ENCODE measurements at places on chromosomes 16 and 17. TPM values are rescaled to one million over a fixed set of nuclear protein-coding genes. Genes with fewer than 3 reads are reported as not detected.

Gene SECTM1
- total RNA-seq, result 22.3 TPM

Gene CFAP97D1
- total RNA-seq, result not detected

Gene RNF112
- 3.1 TPM for total RNA-seq

Gene CD300LB
- total RNA-seq, result not detected

Gene FLII
- 247 TPM for total RNA-seq

Gene KRT31
- not detected for total RNA-seq

Gene HEATR9
- not detected for total RNA-seq

Gene SULT1A4
- total RNA-seq, result 2.1 TPM

Gene NECAB2
- not detected for total RNA-seq

DNA sequence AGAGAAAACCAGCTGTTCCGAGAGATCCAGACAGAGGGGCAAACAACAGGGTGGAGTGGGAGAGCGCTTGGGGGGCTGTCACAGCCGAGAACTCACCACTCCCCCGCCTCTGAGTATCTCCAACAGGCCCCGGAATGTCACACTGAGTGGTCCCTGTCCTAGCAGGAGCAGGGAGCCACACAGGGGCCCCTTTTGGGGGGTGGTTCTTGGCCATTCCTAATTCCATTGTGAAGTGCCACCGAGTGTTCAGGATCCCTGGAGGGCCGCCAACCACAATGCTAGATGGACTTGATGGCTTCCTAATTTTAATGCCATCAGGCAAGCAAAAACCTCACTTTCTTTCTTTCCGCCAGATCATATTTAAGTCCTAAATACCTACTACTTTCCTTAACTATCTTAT, 16.8 kb downstream of the ABCA3 start:
- no peaks in the 10 kb centered on the region for H3K27me3 ChIP-seq
- no peak for ATAC-seq
- no peaks in the 10 kb centered on the region for H3K4me1 ChIP-seq
- no peak overlapping the region for H3K4me3 ChIP-seq
- no peaks in the 10 kb centered on the region for H3K36me3 ChIP-seq

GRCh38 chr16:87474017-87474416, 18.8 kb downstream of the ZCCHC14 start:
- H3K4me1 ChIP-seq, result peaks cover 25% of the 10 kb centered on the region
- H3K4me3 ChIP-seq, result no peak overlapping the region
- ATAC-seq, result no peak
- peak overlapping the region; percentile 50 for H3K27ac ChIP-seq
- peaks cover 19% of the 10 kb centered on the region for H3K36me3 ChIP-seq

- H3K4me3 ChIP-seq, result peak overlapping the region; percentile 77
- H3K27me3 ChIP-seq, result no peaks in the 10 kb centered on the region
- H3K4me1 ChIP-seq, result peaks cover 62% of the 10 kb centered on the region
- no peak for ATAC-seq
- peak overlapping the region; percentile 91 for H3K27ac ChIP-seq
Measured at GRCh38 chr16:89407282-89407924, 83.0 kb downstream of the ANKRD11 start.

DNA sequence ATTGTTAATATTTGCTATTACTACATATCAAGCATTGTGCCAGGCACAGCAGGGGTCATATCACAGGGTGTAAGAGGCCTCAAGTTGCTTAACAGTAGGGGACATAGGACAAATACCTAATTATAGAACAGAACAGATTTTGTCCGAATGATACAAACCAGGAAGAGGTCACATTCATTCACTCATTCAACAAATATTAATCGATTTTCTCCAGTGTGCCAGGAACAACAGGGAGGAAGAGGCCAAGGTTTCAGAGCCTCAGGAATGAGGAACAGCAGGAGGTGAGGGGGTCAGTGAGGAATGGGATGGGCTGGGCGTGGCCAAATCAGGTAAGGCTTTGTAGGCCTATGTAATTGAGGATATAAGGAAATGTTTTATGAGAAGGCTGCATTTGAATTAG, 11.2 kb upstream of the CHST4 start:
- no peaks in the 10 kb centered on the region for H3K36me3 ChIP-seq
- no peak for ATAC-seq
- no peak overlapping the region for H3K4me3 ChIP-seq
- H3K27ac ChIP-seq, result no peak overlapping the region
- peaks cover 4% of the 10 kb centered on the region for H3K27me3 ChIP-seq

GRCh38 chr16:73161977-73162376, 114.0 kb upstream of the ZFHX3 start:
- no peak overlapping the region for H3K27ac ChIP-seq
- no peaks in the 10 kb centered on the region for H3K36me3 ChIP-seq

DNA sequence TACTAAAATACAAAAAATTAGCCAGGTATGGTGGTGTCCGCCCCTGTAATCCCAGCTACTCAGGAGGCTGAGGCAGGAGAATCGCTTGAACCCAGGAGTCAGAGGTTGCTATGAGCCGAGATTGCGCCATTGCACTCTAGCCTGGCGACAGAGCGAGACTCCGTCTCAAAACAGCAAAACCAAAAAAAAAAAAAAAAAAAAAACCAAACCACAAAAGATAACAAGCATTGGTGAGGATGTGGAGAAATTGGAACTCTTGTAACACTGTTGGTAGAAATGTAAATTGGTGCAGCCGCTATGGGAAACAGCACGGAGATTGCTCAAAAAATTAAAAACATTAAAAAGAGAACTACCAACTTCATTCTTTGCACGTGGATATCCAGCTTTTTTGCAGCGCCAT, 119.4 kb downstream of the OR1D5 start:
- H3K27me3 ChIP-seq, result no peaks in the 10 kb centered on the region
- H3K4me3 ChIP-seq, result peak overlapping the region; percentile 40
- peak overlapping the region; percentile 17 for H3K27ac ChIP-seq
- H3K36me3 ChIP-seq, result no peaks in the 10 kb centered on the region

- no peak overlapping the region for H3K27ac ChIP-seq
- H3K4me1 ChIP-seq, result peaks cover 26% of the 10 kb centered on the region
- peak; percentile 70 for ATAC-seq
- peaks cover 3% of the 10 kb centered on the region for H3K27me3 ChIP-seq
Measured at GRCh38 chr17:57946798-57947358, 8.3 kb downstream of the CUEDC1 start.

DNA sequence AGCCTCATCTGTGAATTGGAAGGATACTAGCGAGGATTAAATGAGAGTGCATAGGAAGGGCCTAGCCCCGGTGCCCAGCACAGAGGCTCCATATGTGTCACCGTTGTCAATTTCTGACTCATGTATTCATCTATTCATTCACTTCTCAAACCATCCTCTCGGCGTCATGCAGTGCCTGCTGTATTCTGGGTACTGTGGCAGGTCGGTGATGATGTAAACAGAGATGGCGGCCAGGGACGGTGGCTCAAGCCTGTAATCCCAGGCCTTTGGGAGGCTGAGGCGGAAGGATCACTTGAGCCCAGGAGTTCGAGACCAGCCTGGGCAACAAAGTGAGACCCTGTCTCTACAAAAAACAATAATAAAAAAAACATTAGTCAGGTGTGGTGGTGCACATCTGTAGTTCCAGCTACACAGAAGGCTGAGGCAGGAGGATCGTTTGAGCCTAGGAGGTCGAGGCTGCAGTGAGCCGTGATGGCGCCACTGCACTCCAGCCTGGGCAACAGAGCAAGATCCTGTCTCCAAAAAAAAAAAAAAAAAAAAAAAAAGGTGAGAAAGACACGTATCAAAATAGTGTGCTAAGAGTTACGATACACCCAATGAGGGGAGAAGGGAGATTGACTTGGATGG, 4.3 kb upstream of the PPP1R1B start:
- H3K4me3 ChIP-seq, result peak overlapping the region; percentile 82
- peak; percentile 97 for ATAC-seq
- peak overlapping the region; percentile 92 for H3K27ac ChIP-seq
- H3K36me3 ChIP-seq, result no peaks in the 10 kb centered on the region
- H3K4me1 ChIP-seq, result peaks cover 15% of the 10 kb centered on the region

- H3K27ac ChIP-seq, result no peak overlapping the region
- H3K27me3 ChIP-seq, result peaks cover 23% of the 10 kb centered on the region
- no peaks in the 10 kb centered on the region for H3K4me1 ChIP-seq
- ATAC-seq, result no peak
- no peak overlapping the region for H3K4me3 ChIP-seq
Measured at GRCh38 chr17:45681706-45682105, 102.4 kb upstream of the CRHR1 start.

DNA sequence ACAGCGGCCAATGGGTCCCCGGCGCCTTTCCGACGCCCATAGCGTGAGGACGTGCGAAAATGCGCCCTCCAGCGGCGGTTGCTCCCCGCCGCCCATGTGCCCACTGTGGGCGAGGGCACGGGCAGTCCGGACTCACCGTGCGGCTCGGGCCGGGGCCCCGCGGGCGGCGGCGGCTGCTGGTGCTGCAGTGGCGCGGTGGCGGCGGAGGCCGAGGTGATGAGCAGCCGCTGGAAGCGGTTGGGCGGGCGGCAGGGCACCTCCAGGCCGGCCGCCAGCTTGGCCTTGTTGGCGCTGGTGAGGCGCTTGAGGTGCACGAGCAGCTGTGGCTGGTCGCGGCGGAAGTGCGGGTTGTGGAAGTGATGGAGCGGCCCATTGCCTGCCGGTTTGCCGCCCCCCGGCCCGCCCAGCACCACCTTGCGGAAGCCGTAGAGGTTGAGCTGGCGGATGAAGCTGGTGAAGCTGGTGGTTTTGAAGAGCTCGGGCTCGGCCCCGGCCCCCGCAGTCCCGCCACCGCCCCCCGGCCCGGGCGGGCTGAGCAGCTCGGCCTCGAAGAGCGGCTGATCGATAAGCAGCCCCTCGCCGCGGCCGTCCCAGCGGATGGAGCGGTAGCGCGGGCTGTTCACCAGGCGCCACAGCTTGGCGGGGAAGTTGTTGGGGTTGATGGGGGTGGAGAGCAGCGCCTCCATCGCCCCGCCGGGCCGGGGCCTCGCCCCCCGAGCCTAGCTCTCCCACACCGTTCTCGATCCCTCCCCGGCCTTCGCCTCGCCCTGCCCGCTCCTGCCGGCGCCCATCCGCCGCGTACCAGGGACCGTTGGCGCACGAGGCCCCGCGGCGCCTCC, at the start of gene HSF5:
Gene HSF5 (minus strand): TSS at position 820 of the 839 bp plus-strand sequence. CDS start 134 bp downstream, at position 686.
- H3K27me3 ChIP-seq, result no peaks in the 10 kb centered on the region
- no peak within 1 kb of the TSS for H3K27ac ChIP-seq
- H3K4me1 ChIP-seq, result peaks cover 15% of the 10 kb centered on the region

GRCh38 chr16:27999687-28000086, 63.8 kb downstream of the GSG1L start:
- no peaks in the 10 kb centered on the region for H3K36me3 ChIP-seq
- no peak overlapping the region for H3K27ac ChIP-seq
- H3K4me1 ChIP-seq, result peaks cover 14% of the 10 kb centered on the region
- H3K27me3 ChIP-seq, result no peaks in the 10 kb centered on the region

DNA sequence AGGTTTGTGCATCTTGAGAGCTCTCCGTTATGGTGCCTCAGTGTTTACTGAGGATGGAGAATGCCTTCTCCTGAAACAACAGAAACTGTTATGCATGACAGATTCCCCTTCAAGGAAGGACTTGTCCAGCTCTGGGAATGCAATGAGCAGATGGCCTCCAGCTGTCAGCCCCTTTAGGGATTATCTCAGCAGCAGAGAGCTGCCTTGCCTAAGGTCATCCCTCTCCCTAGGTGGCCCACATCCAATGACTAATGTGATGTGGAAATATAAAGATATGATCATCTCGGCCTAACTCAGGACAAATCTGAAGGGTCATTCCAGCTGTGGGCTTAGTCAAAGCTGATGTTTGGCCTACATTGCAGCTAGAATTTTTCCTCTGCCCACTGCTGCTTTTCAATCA, 214.3 kb upstream of the N4BP1 start:
- no peaks in the 10 kb centered on the region for H3K36me3 ChIP-seq
- H3K4me1 ChIP-seq, result no peaks in the 10 kb centered on the region
- no peak overlapping the region for H3K27ac ChIP-seq
- H3K4me3 ChIP-seq, result no peak overlapping the region
- peaks cover 3% of the 10 kb centered on the region for H3K27me3 ChIP-seq

GRCh38 chr17:68737761-68738443, 136.7 kb upstream of the FAM20A start:
- H3K27ac ChIP-seq, result no peak overlapping the region
- H3K36me3 ChIP-seq, result no peaks in the 10 kb centered on the region
- H3K4me3 ChIP-seq, result no peak overlapping the region
- H3K27me3 ChIP-seq, result peaks cover 34% of the 10 kb centered on the region

DNA sequence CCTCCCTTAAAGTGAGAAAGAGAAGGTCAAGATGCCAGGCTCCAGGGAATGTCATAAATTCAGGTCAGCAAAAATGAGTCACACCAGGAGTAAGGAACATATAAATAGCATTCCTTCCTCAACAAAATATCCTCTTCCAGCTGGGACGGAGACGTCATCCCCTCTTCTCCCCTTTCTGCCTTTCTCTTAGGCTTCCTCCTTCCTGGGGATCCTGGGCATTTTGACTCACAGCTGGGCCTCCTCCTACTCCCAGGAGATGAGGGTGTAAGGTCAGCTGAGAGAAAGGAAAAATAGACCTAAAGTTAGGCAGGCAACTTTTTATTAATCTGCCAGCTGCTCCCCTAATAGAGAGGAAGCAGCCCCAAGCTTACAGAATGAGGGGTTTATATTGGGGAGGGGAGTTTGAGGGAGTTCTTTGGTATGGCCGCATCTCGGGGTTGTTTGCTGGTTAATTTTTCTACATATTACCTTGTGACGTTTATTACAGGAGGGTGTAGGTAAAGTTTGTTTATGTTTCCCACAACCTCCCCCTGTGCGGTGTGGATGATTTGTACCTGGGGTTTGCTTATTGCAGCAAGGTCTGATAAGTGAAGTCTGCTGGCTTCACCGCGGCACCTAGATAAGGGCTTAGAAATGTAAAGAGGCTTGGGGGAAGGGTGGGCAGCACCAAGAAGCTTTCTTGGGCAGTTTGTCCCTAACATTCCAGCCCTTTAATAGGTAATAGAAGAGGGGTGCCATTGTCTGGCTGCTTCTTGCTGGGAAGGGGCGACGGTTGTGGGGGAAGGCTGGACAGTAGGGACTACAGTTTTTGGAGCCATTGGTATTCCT, 7.1 kb upstream of the ZNF747 start:
- H3K4me1 ChIP-seq, result peaks cover 7% of the 10 kb centered on the region
- ATAC-seq, result no peak
- H3K27me3 ChIP-seq, result no peaks in the 10 kb centered on the region
- peaks cover 21% of the 10 kb centered on the region for H3K36me3 ChIP-seq

GRCh38 chr16:67179421-67180080, 4.2 kb downstream of the MATCAP1 start:
- ATAC-seq, result no peak
- peak overlapping the region; percentile 99 for H3K4me3 ChIP-seq
- peaks cover 28% of the 10 kb centered on the region for H3K4me1 ChIP-seq
- H3K36me3 ChIP-seq, result peaks cover 42% of the 10 kb centered on the region
- H3K27ac ChIP-seq, result no peak overlapping the region
- no peaks in the 10 kb centered on the region for H3K27me3 ChIP-seq
